ENCODE measurements at places on chromosomes 1 and 21. TPM values are rescaled to one million over a fixed set of nuclear protein-coding genes. Genes with fewer than 3 reads are reported as not detected.
A peak's percentile ranks its signal among the peaks of the same experiment; 100 is the strongest.

DNA sequence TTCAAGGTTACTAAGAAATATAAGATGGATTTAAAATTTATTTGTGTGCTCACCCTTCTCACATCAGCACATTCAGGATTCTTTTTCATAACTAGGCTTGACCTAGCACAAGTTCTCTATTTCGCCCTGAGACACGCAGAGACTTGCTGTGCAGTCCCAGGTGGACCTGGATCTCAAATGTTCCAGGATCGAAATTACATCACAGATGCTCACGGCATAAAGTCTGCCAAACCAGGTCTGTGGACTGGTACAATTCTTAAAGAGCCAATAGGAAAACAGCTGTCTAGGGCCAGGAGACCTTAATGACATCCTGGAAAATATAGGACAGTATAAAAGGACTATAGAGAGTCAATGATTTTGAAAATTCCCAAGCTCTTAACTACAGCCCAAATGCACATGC, 2.2 kb downstream of the PGBD5 start:
- DNase-seq = no peak

GRCh38 chr21:44382536-44382935, 29.1 kb downstream of the TRPM2 start:
- no peak for DNase-seq

DNA sequence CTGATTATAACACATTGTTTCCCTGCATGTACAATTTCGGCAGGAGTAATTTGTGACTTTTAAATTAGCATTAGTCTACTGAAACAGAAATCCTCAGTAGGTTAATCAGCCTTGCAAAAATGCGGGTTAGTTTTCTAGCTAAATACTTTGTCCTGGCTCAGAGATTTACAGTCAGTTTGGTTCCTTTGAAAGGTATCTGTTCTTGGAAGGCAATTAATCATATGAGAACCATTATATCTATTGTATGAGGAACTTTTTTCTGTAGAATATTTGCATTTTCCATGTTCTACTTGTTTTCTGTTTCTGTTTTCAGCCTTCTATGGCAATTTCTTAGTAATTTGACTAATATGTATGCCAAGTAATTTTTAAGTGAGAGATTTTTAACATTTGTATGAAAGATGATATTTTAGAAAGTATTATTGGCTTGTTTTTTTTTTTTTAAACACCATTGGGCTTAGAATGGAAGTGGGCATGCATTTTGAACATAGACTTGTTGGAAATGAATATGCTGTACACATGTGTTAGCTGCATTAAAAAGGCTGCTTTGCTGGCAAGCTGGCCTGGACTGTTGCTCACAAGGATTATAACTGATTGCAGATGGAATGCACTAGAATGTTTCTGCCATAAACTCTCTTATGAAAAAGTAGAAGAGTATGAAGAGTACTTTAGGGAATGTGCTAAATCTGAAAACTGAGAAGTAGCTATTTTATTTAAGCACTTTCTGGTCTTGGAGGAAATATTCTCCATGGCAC, 26.2 kb downstream of the KIF1B start:
- DNase-seq = no peak

- no peak for DNase-seq
Measured at GRCh38 chr1:64363111-64363510, 106.8 kb upstream of the CACHD1 start.

SMCP gene
- not detected for total RNA-seq

CITED4 gene
- 52.0 TPM for total RNA-seq

GRCh38 chr1:165942927-165943597, 115.6 kb downstream of the UCK2 start:
- DNase-seq = no peak

DNA sequence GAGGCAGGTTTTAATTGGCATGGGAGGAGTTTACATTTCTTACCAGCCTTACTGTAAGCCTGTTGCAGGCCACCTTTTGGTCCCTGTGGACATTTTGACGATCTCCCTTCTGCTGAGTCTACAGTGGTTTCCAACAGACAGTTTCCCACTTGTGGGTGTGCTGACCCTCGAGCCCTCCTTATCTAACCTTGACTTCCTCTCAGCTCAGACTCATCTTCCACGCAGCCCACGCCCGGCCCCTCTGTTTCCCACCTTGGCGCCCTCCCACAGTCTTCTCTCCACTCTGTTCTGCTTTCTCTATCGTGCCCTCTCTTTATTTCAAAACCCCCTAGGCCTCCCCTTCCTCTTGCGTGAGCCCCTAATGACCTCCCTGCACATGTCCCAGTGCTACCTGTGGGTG, 6.1 kb upstream of the ARL8A start:
- DNase-seq = no peak

S100A14 gene
- not detected for total RNA-seq

DNA sequence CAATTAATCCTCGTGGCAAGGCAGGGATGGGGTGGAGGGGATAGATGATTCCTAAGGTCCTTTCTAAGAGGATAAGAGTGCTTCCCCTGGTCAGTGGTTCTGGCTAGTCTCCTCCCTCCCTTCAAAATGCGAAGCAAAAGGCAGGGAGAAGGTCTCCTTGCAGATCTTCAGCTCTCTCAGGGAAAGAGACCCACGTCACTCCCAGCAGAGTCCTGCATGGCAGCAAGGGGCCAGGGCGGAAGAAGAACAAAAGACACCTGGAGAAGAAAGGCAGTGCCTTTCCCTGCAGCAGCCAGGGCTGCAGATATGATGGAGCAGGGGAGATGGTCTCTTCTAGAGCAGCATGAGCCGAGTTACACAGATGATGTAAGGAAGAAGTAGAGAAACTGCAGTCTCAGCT, 29.6 kb upstream of the SLAMF9 start:
- DNase-seq = no peak

TTC22 gene
- total RNA-seq = 4.4 TPM

GRCh38 chr1:154760469-154760933, 109.6 kb downstream of the KCNN3 start:
- peak; percentile 92 for DNase-seq

- no peak for DNase-seq
Measured at GRCh38 chr1:60727552-60727951, 354.8 kb upstream of the NFIA start.

- no peak for DNase-seq
Measured at GRCh38 chr1:37148663-37149062, 114.3 kb upstream of the GRIK3 start.

Measured in CD4-positive, alpha-beta T cell (primary cell).